ENCODE measurements at places on chromosomes 3 and 15. TPM values are rescaled to one million over a fixed set of nuclear protein-coding genes. Genes with fewer than 3 reads are reported as not detected.
A peak's percentile ranks its signal among the peaks of the same experiment; 100 is the strongest.

- no peak for DNase-seq
Observed at GRCh38 chr15:27833974-27834373, 265.1 kb downstream of the OCA2 start.

DNA sequence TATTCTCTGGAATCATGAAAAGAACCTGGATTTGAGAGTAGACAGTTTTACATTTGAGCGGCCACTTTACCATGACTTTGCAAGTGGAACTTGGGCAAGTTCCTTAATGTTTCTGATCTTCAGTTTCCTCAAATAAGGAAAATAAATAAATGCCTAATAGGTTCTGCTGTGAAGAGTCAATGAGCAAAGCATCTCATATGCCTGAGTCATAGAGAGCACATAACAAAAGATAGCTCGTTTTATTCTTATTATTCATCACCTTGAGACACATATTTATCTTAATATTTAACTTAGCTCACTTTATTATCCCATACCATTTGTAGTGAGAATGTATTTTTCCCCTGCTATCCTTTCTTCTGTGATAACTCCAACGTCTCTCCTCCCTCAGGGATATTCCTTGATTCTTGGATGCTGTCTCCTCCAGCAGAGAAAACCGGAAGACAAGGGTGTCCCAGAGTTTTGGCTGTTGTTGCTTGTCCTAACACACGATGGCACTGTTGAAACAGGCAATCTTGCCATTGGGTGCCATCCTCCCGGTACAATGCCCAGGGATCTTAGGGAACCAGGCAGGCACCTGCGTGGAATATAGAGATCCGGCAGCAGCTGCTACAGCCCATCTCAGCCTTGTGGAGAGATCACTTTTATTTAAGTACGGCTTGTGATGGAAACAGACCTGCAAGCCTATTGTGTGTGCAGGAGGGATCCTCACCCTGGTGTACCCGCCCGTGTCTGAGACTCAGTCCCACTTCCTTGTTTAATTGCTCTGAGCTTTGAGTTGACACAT lies 33.3 kb upstream of the VPS33B start:
- DNase-seq, result peak; percentile 38

GRCh38 chr3:166499636-166500035 lies 662.4 kb upstream of the BCHE start:
- DNase-seq, result no peak

DNA sequence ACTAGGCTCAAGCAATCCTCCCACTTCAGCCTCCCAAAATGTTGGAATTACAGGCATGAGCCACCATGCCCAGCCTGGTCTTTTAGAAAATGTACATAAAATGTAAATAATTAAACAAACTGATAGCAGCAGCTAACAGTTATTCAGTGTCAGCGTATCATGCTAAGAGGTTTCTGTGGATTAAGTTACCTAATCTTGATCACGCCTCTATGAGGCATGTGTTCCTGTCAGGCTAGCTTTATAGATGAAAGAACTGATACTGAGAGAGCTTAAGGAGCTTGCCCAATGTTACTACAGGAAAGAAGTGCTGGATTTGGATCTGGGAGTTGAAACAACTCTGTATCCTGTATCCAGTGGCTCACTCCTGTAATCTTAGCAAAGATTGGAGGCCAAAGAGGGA lies 11.2 kb upstream of the MST1R start:
- DNase-seq, result no peak

- peak; percentile 3 for DNase-seq
Observed at GRCh38 chr3:159828542-159828943, 160.1 kb upstream of the IL12A start.

- no peak for DNase-seq
Observed at GRCh38 chr3:16255726-16256125, 9.0 kb downstream of the DPH3 start.

DNA sequence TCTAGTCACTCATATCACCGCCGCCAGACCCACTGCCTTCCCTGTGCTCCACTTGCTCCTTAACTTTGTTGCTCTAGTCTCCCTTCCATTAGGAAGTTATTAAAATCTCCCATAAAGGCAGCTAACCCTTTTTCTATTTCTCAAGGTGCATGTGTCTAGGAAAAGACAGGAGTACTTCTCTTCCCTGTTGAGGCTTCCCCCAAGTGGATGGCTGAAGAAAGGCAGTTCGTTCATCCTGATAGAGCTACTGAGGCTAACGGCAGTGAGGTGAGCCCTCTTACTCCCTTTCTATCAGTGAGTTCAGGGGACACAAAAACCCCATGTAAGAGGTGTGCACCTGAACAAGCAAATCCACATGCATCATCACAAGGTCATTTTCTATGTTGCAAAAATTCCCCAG lies 397.8 kb downstream of the IGSF11 start:
- peak; percentile 39 for DNase-seq

GRCh38 chr15:74265046-74265639 lies 29.0 kb downstream of the CCDC33 start:
- peak; percentile 12 for DNase-seq

- DNase-seq, result no peak
Observed at GRCh38 chr15:69736161-69736560, 283.5 kb downstream of the RPLP1 start.

DNA sequence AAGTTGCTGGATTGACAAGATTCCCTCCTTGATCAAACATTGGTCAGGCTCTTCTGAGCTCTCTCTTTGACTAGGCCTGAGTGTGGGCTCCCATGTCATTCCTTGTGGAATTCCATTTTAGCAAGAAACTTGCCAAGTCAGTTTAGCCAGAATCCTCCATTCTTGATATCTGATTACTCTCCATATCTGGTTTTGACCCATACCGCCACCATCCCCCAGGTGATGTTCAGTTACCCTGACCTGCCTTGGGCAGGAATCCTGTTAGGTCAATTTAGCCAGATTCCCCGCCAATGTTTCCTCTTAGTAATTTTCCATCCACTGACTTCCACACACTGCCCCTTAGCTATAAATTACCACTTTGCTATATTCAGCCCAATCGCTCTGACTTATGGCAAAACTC lies 1.0 kb upstream of the PCCB start:
- peak; percentile 32 for DNase-seq

GRCh38 chr3:132723024-132723950 lies 1.1 kb upstream of the NPHP3 start:
- no peak for DNase-seq

GRCh38 chr3:34856081-34856947 lies 783.0 kb upstream of the ARPP21 start:
- no peak for DNase-seq

DNA sequence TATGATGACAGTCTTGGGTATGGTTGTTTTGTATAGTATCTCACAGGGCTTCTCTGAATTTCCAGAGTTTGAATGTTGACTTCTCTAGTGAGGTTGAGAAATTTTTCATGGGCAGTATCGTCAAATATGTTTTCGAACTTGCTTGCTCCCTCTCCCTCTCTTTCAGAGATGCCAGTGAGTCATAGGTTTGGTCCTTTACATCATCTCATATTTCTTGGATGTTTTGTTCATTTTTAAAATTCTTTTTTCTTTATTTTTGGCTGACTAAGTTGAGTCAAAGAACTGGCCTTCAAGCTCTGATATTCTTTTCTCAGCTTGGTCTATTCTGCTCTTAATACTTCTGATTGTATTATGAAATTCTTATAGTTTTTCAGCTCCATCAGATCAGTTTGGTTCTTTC lies 282.3 kb upstream of the NECTIN3 start:
- no peak for DNase-seq

DNA sequence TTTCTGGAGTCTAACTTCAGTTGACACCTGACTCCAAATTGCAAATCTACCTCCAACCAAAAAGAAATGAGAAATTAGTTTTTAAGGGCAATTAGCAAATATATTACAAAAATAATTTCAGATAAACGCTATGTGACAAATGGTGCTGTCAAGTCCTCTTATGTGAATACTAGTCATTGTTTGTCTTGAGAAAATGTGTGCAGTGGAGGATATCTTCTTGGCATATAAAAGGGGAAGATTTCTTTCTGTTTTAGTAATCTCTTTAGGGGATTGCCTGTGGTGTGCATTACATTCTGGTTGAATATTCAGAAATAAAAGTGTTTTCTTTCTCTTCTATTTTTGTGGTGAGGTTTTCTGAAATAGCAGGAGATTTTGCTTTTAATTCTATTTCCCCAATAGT lies 3.0 kb upstream of the GCSAM start:
- DNase-seq, result no peak

DNA sequence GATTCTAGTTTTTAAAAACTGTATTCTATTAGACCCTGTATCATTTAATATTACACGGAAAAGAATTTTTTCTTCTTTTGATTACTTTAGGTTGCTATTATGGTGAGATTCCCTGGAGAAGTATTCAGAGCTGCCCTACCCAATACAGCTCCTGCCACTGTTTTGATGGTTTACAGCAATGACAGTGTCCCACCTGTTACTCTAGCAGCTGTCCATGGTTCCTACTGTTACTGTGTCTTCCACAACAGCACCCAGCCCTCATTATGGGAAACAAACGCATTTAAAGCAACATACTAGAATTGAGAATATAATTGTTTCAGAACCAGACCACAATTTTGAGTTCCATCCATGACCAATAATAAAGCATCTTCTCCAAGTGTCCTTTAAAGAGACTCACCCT lies 450.7 kb downstream of the SHQ1 start:
- no peak for DNase-seq

DAZL gene
- not detected for total RNA-seq

WDR73 gene
- 32.5 TPM for total RNA-seq

SLC6A20 gene
- total RNA-seq, result not detected

All from HepG2 (cell line).